ENCODE measurements at places on chromosomes 1 and 21.
A peak's percentile ranks its signal among the peaks of the same experiment; 100 is the strongest.

- ATAC-seq = no peak
- H3K27ac ChIP-seq = peak within 1 kb of the TSS; percentile 99
- peaks cover 27% of the 10 kb centered on the region for H3K4me1 ChIP-seq
- H3K4me3 ChIP-seq = peak within 1 kb of the TSS; percentile 97
- H3K36me3 ChIP-seq = peaks cover 46% of the 10 kb centered on the region
These were observed at the start of gene MLLT11 for GRCh38 chr1:151060007-151060656. Gene MLLT11, plus strand, starts transcription at chr1:151060397. Its CDS starts 6,828 bp downstream, at chr1:151067225.

GRCh38 chr1:186967656-186968394 lies 139.1 kb downstream of the PLA2G4A start:
- H3K36me3 ChIP-seq = no peaks in the 10 kb centered on the region
- no peak overlapping the region for H3K27ac ChIP-seq
- no peaks in the 10 kb centered on the region for H3K4me1 ChIP-seq
- H3K27me3 ChIP-seq = peaks cover 8% of the 10 kb centered on the region
- H3K4me3 ChIP-seq = no peak overlapping the region
- ATAC-seq = no peak

GRCh38 chr1:202355944-202356553 lies 7.5 kb downstream of the PPP1R12B start:
- H3K27ac ChIP-seq = no peak overlapping the region
- no peaks in the 10 kb centered on the region for H3K4me1 ChIP-seq
- no peaks in the 10 kb centered on the region for H3K27me3 ChIP-seq
- ATAC-seq = peak; percentile 42
- H3K4me3 ChIP-seq = no peak overlapping the region
- H3K36me3 ChIP-seq = no peaks in the 10 kb centered on the region

- peak overlapping the region; percentile 64 for H3K27ac ChIP-seq
- H3K36me3 ChIP-seq = peaks cover 41% of the 10 kb centered on the region
- peak overlapping the region; percentile 87 for H3K4me3 ChIP-seq
- ATAC-seq = no peak
- no peaks in the 10 kb centered on the region for H3K27me3 ChIP-seq
These were observed 9.3 kb downstream of the IRF2BP2 start for GRCh38 chr1:234600418-234601281.

DNA sequence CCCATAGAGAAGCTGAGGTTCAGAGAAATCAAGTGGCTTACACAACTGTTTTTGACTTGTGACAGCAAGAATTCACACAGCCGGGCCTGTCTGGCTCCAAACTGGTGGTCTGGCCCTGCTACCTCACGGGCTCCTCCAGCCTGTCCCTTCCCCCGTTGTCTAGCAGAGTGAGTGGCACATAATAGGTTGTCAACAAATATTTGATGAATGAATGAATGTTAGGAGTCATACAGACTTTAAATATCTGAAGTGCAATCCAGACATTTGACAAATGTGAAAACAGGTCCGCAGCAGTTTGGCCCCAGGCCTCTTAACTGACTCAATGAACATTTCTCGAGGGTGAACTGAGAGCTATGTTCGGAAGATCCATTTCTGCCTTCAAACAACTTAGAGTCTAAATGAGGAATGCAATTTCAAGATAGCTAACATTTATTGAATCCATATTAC lies 1.1 kb upstream of the RHOC start:
- H3K27me3 ChIP-seq = no peaks in the 10 kb centered on the region
- H3K36me3 ChIP-seq = no peaks in the 10 kb centered on the region
- H3K4me1 ChIP-seq = peaks cover 23% of the 10 kb centered on the region
- no peak overlapping the region for H3K27ac ChIP-seq
- ATAC-seq = no peak
- H3K4me3 ChIP-seq = peak overlapping the region; percentile 67

- H3K27ac ChIP-seq = no peak within 1 kb of the TSS
- H3K4me1 ChIP-seq = peaks cover 16% of the 10 kb centered on the region
- no peak within 1 kb of the TSS for H3K4me3 ChIP-seq
- no peaks in the 10 kb centered on the region for H3K27me3 ChIP-seq
- peak; percentile 88 for ATAC-seq
These were observed at the start of gene MGST3 for GRCh38 chr1:165630629-165631341. Gene MGST3, plus strand, starts transcription at chr1:165631234. Its CDS starts 18,614 bp downstream, at chr1:165649848.

GRCh38 chr1:58855274-58856165 lies 71.7 kb upstream of the JUN start:
- no peak overlapping the region for H3K4me3 ChIP-seq
- H3K36me3 ChIP-seq = no peaks in the 10 kb centered on the region
- peaks cover 5% of the 10 kb centered on the region for H3K27me3 ChIP-seq
- H3K4me1 ChIP-seq = peaks cover 14% of the 10 kb centered on the region
- no peak overlapping the region for H3K27ac ChIP-seq
- ATAC-seq = no peak

DNA sequence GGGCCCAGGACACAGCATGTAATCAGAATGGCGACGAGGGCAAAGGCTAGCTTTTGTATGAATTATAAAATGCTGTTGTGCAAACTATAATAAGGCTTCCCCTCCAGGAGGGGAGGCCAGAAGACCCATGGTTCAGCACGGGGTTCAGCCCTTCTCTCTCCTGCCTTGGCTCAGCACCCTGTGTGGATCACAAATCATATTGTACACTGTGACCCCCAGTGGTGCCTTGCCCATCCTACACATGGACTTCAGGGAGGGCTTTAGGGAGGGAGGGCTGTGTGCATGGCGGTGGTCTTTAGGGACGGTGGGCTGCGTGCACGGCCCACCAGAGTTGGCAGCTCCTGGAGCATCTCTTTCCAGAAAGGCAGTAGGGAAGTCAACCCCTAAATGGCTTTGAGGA lies 120.8 kb upstream of the TNR start:
- no peaks in the 10 kb centered on the region for H3K36me3 ChIP-seq
- ATAC-seq = no peak
- H3K27ac ChIP-seq = no peak overlapping the region
- H3K4me1 ChIP-seq = no peaks in the 10 kb centered on the region

DNA sequence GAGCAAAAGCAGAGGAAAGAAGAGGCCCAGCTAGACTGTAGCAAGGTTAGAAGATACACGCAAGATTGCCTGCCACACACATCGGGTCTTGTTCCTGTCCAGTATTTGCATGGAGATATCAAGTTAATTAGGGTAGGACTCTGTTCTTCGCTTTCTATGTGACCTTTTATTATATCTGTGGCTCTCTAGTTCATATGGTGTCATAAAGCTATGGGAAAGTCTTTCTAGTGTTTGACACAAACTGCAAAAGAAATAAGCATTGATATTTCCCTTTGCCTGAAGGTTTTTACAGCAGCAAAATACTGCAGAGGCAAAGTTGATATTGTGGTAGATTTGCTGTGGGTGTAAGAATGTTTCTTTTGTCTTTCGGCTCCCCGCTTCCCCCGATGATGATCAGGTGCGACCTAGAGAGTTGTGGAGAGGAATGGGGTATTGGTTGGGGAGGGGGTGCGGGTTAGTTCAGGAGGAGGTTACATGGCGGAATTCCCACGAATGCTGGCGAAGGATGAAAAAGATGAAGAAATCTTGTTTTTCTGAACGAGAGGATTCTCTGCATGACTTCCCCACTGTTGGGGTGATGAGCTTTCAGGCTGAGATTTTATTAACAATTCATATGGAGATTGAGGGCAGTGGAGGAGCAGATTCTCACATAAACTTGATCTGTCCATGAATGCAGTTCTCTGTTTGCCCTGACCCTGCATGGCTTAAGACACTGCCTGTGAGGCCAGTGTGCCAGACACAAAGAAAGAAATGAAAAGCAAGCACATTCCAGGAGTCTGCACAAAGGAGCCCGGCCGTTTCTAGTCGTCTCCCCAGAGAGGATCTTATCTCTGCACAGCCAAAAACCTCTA lies 550.2 kb downstream of the USP25 start:
- no peaks in the 10 kb centered on the region for H3K36me3 ChIP-seq
- H3K27me3 ChIP-seq = no peaks in the 10 kb centered on the region
- no peak overlapping the region for H3K27ac ChIP-seq
- no peak for ATAC-seq
- H3K4me1 ChIP-seq = no peaks in the 10 kb centered on the region

DNA sequence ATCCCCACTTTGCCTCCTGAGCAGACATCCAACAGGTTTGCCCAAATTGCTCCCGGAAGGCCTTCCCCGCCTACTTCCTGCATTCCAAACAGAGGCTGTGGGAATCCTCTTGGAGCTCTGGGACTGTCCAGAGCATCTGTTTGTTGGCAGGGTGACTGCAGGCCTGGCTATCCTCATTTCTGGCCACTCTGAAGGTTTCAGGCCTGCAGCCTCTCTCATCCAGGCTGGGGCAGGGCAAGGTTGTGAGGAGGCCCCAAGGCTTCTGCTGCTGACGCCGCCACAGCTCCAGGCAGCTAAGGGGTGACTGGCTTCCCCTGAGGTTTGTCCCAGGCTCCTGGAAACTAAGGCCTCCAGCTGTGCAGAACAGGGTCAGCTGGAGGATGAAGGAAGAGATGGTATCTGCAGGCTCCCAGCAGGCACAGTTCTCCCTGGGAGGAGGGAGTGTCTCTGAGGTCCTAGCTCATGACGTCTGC lies 11.3 kb downstream of the CDK18 start:
- no peak for ATAC-seq
- no peak overlapping the region for H3K4me3 ChIP-seq
- H3K36me3 ChIP-seq = no peaks in the 10 kb centered on the region
- no peak overlapping the region for H3K27ac ChIP-seq

- peaks cover 9% of the 10 kb centered on the region for H3K27me3 ChIP-seq
- no peak for ATAC-seq
- no peak overlapping the region for H3K4me3 ChIP-seq
- no peak overlapping the region for H3K27ac ChIP-seq
- no peaks in the 10 kb centered on the region for H3K36me3 ChIP-seq
These were observed 9.5 kb downstream of the TINAGL1 start for GRCh38 chr1:31585736-31586365.

- no peak overlapping the region for H3K4me3 ChIP-seq
- no peak overlapping the region for H3K27ac ChIP-seq
- H3K27me3 ChIP-seq = no peaks in the 10 kb centered on the region
- no peaks in the 10 kb centered on the region for H3K36me3 ChIP-seq
- no peak for ATAC-seq
- H3K4me1 ChIP-seq = peaks cover 14% of the 10 kb centered on the region
These were observed 34.7 kb upstream of the SELENON start for GRCh38 chr1:25765136-25765922.

DNA sequence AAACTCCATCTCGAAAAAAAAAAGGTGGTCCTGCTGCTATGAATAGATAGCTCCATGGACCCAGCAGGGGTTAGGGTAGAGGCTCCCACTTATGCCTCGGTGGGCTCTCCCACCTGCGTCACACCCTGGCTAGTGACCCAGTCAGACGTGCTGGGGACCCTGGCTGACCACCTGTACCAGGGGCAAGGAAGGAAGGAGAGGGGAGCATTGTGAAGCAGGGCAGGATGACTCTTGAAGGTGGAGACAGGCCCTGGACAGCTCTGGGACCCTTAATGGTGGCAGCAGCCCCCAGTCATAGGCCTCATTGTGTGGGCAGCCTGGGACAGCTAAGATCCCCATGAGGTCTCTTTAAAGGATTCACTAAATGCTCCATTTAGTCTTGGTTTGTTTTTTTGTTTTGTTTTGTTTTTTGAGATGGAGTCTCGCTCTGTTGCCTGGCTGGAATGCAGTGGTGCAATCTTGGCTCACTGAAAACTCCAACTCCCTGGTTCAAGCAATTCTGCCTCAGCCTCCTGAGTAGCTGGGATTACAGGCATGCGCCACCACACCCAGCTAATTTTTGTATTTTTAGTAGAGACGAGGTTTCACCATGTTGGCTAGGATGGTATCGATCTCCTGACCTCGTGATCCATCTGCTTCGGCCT lies 10.4 kb upstream of the SNAPIN start:
- ATAC-seq = no peak
- peaks cover 49% of the 10 kb centered on the region for H3K36me3 ChIP-seq
- H3K4me3 ChIP-seq = no peak overlapping the region
- no peaks in the 10 kb centered on the region for H3K27me3 ChIP-seq

DNA sequence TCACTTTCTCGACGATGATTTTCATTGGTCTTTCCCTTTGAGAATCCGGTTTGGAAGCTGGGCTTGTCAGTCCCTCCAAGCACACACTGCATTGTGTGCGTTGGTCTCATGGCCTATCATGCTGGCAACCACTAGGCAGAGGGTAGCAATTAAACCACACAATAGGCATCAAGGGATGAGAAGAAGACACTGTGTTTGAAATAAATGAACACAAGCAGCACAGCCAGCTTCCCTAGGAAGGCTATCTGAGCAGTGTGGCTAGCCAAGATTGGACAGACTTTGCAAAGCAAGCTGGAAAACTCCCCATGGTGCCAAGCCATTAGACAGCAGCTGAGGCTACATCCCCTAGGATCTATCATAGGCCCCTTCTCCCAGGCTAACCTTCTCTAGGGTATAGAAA lies 288.7 kb downstream of the NUF2 start:
- no peaks in the 10 kb centered on the region for H3K4me1 ChIP-seq
- H3K36me3 ChIP-seq = no peaks in the 10 kb centered on the region
- no peak overlapping the region for H3K4me3 ChIP-seq

- H3K36me3 ChIP-seq = peaks cover 21% of the 10 kb centered on the region
- peaks cover 51% of the 10 kb centered on the region for H3K4me1 ChIP-seq
- H3K4me3 ChIP-seq = peak overlapping the region; percentile 75
- no peaks in the 10 kb centered on the region for H3K27me3 ChIP-seq
These were observed 22.5 kb downstream of the VPS26C start for GRCh38 chr21:37244501-37245095.

GRCh38 chr1:41619511-41620364 lies 135.3 kb upstream of the EDN2 start:
- H3K27ac ChIP-seq = peak overlapping the region; percentile 5
- no peak for ATAC-seq
- H3K4me1 ChIP-seq = peaks cover 37% of the 10 kb centered on the region
- no peaks in the 10 kb centered on the region for H3K27me3 ChIP-seq
- peaks cover 98% of the 10 kb centered on the region for H3K36me3 ChIP-seq
- no peak overlapping the region for H3K4me3 ChIP-seq

GRCh38 chr1:31927661-31927980 lies 10.5 kb downstream of the PTP4A2 start:
- no peaks in the 10 kb centered on the region for H3K27me3 ChIP-seq
- H3K27ac ChIP-seq = peak overlapping the region; percentile 94
- ATAC-seq = no peak
- peaks cover 80% of the 10 kb centered on the region for H3K36me3 ChIP-seq
- peak overlapping the region; percentile 97 for H3K4me3 ChIP-seq
- peaks cover 56% of the 10 kb centered on the region for H3K4me1 ChIP-seq

GRCh38 chr1:38474738-38475623 lies 384.6 kb downstream of the RRAGC start:
- H3K27me3 ChIP-seq = peaks cover 39% of the 10 kb centered on the region
- H3K4me3 ChIP-seq = peak overlapping the region; percentile 38
- H3K27ac ChIP-seq = no peak overlapping the region
- no peaks in the 10 kb centered on the region for H3K36me3 ChIP-seq
- no peak for ATAC-seq
- H3K4me1 ChIP-seq = peaks cover 3% of the 10 kb centered on the region

GRCh38 chr1:201276891-201277290 lies 6.4 kb upstream of the PKP1 start:
- H3K27ac ChIP-seq = no peak overlapping the region
- peaks cover 16% of the 10 kb centered on the region for H3K27me3 ChIP-seq
- ATAC-seq = no peak
- H3K4me3 ChIP-seq = no peak overlapping the region
- no peaks in the 10 kb centered on the region for H3K4me1 ChIP-seq

Data from activated T-helper 17 cell treated with anti-CD3 and anti-CD28 coated beads, Interleukin-2, amount 50 U/mL, for 72 hours (primary cell).